ENCODE measurements at places on chromosomes 16 and 17.
A peak's percentile ranks its signal among the peaks of the same experiment; 100 is the strongest.

DNA sequence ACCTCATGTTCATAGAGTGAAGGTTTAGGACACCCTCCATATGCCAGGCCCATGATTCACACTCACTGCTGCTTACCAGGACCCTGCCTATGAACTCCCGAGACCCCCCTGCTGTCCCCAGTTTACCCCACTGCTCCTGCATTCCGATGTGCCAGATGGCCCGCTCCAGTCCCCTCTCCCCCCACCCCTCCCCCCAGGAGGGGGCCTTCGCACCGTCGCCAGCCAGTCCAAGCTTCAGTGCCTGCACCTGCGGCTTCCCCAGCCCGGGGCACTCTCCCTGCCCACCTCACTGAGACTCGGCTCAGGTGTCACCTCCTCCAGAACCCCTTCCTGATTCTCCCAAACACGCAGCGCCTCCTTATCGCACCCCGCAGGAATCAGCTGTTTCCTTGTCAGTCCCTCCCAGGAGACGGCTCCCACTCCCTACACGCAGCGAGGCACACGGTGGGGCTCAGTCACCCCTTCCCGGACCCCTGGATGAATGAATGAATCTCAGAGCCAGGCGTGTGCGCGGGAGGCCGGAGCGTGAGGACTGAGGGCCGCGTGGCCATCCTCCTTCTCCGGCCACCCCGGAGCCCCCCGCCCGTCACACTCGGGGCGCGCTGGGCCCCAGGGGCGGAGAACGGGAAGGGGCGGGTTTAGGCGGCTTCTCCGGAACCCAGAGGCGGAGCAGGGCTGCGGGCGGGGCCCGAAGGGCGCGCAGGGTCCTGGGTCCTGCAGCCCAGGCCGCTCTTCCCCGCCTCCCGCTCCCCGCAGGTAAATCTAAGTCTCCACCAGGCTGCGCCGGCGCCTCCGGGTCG lies 1.6 kb downstream of the MYO1C start:
- DNase-seq, result peak; percentile 48

- no peak for DNase-seq
Observed at GRCh38 chr17:77502626-77503292, 362.0 kb downstream of the SEC14L1 start.

GRCh38 chr16:50038756-50039529 lies 13.9 kb downstream of the CNEP1R1 start:
- no peak for DNase-seq

- no peak for DNase-seq
Observed at GRCh38 chr17:54945671-54946070, 22.8 kb downstream of the COX11 start.

DNA sequence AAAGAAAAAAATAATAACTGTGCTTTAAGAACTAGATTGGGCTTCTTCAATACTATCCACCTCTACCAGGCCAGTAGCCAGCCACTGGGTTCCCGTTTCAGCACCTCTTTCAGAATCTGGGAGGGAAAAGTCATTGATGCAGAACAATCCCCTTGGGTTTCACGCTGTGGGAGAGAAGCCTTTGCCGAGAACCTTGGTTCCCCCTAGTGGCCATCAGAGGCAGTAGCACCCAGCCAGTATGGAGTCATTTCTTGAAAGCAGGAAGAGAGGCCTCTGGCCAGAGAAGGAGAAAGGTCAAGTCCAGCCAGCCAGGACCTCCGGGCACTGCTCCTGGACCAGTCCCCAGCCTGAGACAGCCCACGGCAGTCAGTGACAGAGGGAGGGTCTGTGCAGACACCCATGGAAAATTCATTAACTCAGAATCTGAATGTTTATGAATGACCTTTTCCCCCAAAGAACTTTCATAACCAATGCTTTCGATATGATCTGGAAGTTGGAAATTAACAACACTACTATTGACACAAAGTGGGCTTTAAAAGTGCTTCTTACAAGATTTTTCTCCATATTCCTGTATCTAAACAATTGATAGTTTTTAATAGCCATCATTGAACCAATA lies 51.2 kb upstream of the CDH5 start:
- DNase-seq, result peak; percentile 78

Measured in fibroblast of skin of scalp (primary cell).